Nephron progenitor cell (in vitro differentiated cells): ENCODE measurements at places on chromosomes 6 and 20.
A peak's percentile ranks its signal among the peaks of the same experiment; 100 is the strongest.

GRCh38 chr6:90663873-90664272 is 77.0 kb upstream of the MAP3K7 start:
- H3K36me3 ChIP-seq: no peaks in the 10 kb centered on the region
- H3K27ac ChIP-seq: no peak overlapping the region
- no peak for DNase-seq
- H3K4me3 ChIP-seq: no peak overlapping the region

GRCh38 chr20:64101731-64102621 is 5.4 kb downstream of the NPBWR2 start:
- peaks cover 1% of the 10 kb centered on the region for H3K36me3 ChIP-seq
- peaks cover 38% of the 10 kb centered on the region for H3K27me3 ChIP-seq
- H3K27ac ChIP-seq: no peak overlapping the region
- DNase-seq: peak; percentile 85
- peaks cover 26% of the 10 kb centered on the region for H3K4me1 ChIP-seq

DNA sequence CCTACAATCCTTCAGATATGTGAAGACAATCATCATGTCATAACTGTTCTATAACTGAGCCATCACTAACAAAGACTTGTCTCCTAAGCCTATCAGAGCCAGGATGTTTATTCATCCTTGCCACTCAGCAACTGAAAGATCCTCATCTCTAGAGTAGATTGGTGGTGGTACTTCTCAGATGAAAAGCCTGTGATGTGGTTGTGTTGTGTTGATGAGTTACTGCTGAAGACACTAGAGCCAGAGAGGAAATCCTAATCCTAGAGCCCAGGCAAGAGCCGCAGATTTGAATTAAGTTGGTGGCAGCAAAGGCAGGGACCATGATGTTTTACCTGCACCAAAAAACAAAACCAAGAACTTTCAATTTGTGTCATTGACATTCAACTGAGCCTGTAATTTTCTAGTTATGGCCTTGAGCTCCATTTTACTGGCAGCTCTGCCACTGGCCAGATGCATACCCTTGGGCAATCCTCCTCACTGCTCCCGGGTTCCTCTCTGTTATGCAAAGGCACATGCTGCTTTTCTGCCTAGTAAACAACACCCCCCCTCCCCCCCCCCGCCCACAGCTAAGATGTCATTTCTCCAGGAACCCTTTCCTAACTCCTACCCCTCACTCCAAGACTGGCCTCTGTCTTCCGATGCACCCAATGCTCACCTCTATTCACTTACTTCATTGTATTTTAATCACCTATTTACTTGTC is 50.2 kb upstream of the REV3L start:
- peaks cover 14% of the 10 kb centered on the region for H3K36me3 ChIP-seq
- H3K27ac ChIP-seq: no peak overlapping the region
- H3K4me1 ChIP-seq: peaks cover 25% of the 10 kb centered on the region
- DNase-seq: no peak

- no peak for DNase-seq
- H3K27ac ChIP-seq: no peak overlapping the region
- no peaks in the 10 kb centered on the region for H3K27me3 ChIP-seq
- no peak overlapping the region for H3K4me3 ChIP-seq
- H3K4me1 ChIP-seq: peaks cover 18% of the 10 kb centered on the region
These were observed 167.0 kb upstream of the MYLIP start for GRCh38 chr6:15961635-15962448.

DNA sequence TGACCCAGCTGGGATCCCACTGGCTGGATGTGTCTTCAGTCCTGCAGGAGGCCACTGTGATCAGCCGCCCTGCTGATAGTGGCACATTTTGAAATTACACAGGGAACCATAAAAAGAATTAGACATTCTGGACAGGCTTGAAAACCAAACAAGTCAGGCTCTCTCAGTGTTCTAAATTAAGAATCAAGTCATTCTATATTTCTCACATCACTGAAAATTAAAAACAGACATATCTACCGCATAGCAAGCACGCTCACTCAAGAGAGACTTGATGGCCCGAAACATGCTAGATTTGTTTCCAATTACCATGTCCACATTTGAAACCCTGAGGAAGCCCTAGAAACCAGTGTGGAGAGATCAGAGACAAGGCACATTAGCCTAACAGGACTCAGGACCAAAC is 57.7 kb downstream of the NFATC2 start:
- no peak overlapping the region for H3K27ac ChIP-seq
- H3K27me3 ChIP-seq: peaks cover 10% of the 10 kb centered on the region
- H3K4me3 ChIP-seq: no peak overlapping the region
- peaks cover 36% of the 10 kb centered on the region for H3K4me1 ChIP-seq

- H3K27me3 ChIP-seq: peaks cover 8% of the 10 kb centered on the region
- H3K36me3 ChIP-seq: no peaks in the 10 kb centered on the region
- H3K4me1 ChIP-seq: peaks cover 45% of the 10 kb centered on the region
- H3K27ac ChIP-seq: no peak overlapping the region
These were observed 167.7 kb downstream of the SYNDIG1 start for GRCh38 chr20:24637087-24637486.

GRCh38 chr6:13187692-13188091 is 140.6 kb downstream of the TBC1D7 start:
- H3K36me3 ChIP-seq: no peaks in the 10 kb centered on the region
- H3K4me1 ChIP-seq: peaks cover 74% of the 10 kb centered on the region
- H3K27me3 ChIP-seq: peaks cover 6% of the 10 kb centered on the region
- DNase-seq: no peak

- no peaks in the 10 kb centered on the region for H3K4me1 ChIP-seq
- peaks cover 3% of the 10 kb centered on the region for H3K27me3 ChIP-seq
- no peak for DNase-seq
These were observed 20.4 kb downstream of the PAX1 start for GRCh38 chr20:21725892-21726291.

DNA sequence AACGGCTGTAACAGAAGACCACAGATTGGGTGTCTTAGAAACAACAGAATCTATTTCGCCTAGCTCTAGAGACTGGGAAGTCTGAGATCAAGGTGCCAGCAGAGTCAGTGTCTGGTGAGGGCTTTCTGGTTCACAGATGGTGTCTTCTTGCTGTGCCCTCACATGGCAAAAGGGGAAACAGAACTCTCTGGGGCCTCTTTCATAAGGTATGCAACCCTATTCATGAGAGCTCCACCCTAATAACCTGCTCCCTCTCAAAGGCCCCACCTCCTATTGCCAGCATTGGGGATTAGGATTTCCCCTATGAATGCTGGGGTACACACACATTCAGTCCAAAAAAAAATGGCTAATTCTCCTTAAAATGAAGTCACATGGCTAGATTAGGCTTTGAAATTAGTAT is 10.0 kb downstream of the TXNDC5 start:
- H3K36me3 ChIP-seq: peaks cover 59% of the 10 kb centered on the region
- DNase-seq: no peak
- H3K4me1 ChIP-seq: no peaks in the 10 kb centered on the region
- no peaks in the 10 kb centered on the region for H3K27me3 ChIP-seq
- H3K27ac ChIP-seq: no peak overlapping the region
- H3K4me3 ChIP-seq: no peak overlapping the region
